ENCODE measurements at places on chromosomes 7 and 10.

GRCh38 chr7:157158400-157158799 lies 19.7 kb downstream of the UBE3C start:
- DNase-seq: no peak

- no peak for DNase-seq
Observed at GRCh38 chr10:48363617-48364355, 57.3 kb downstream of the MAPK8 start.

DNA sequence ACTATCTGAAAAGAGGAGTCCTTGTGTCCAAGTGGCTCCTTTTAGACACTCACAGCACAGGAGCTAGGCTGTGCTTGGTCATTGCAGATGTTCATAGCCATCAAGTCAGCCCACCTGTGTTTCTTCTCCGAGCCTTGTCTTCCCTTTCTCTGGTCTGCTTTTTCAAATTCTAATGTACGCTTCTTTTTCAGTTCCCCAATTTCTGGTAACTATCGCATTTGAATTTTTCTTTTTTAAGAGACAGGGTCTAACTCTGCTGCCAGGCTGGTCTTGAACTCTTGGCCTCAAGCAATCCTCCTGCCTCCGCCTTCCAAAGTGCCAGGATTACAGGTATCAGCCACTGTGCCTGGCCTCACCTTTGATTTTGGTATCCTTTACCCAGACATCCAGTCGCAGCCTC lies 18.9 kb downstream of the APBB1IP start:
- no peak for DNase-seq

DNA sequence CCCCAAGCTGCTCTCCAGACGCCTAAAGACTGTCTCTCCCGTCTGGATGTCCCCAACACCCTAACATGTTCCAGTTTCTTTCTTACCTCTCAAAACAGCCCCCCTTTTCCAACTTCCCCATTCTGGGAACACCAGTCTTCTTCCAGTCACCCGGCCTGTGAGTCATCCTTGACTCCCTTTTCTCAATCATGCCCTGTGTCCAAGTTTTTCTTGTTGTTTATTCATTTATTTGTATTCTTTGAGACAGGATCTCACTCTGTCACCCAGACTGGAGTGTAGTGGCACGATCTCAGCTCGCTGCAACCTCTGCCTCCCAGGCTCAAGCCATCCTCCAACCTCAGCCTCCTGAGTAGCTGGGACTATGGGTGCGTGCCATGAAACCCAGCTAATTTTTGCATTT lies 15.6 kb downstream of the SNX10 start:
- no peak for DNase-seq

DNA sequence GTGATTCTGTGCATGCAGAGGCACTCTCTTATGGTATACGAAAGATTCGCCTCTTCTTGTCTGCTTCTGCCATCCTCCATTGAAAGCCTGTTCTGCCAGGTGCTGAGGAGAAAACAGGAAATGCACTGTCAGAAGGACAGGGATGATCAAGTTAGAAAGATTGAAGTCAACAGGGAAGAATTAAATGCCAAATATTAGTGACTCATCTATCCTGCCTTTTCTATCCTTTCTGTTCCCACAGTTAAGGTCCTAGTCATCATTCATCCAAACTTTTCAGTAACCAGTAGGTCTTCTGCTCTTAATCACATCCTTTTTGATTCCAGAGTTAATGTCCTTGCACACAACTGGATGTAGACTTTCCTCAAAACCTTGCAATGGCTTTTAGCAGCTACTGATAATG lies 4.8 kb upstream of the ZNF783 start:
- DNase-seq: no peak

GRCh38 chr10:75977139-75977538 lies 545.7 kb downstream of the LRMDA start:
- DNase-seq: no peak

GRCh38 chr10:69321865-69322264 lies 43.6 kb downstream of the HK1 start:
- DNase-seq: no peak

DNA sequence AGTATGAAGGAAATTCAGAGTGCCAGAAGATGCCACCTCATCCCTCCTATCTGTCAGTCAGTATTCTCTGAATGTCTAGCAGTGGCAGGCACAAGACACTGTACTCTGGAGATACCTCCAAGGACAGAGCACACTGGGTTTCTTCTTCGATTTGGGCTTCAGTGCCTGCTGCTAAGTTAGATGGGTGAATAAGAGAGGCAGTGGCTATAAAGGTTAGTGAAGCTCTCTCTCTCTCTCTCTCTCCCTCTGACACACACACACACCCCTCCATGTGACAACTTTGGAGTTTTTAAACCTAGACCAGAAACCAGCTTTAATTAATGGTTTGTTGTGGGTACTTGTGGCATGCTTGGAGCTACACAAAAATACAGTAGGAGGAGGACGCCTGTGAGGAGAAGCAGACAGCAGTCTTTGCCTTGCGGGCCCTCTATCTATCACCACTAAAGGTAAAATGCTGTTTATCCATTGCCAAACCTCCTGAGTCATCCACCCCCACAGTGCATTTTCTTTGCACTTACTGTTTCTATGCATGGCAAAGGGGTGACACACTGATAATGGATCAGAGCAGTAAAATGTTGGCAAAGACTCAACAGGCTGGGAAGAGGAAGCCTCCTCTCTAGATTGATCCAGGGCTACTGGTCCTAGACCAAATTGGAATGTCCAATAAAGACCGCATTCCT lies 102.5 kb downstream of the TRIL start:
- no peak for DNase-seq

- no peak for DNase-seq
Observed at GRCh38 chr10:124892031-124892430, 49.9 kb upstream of the ZRANB1 start.

DNA sequence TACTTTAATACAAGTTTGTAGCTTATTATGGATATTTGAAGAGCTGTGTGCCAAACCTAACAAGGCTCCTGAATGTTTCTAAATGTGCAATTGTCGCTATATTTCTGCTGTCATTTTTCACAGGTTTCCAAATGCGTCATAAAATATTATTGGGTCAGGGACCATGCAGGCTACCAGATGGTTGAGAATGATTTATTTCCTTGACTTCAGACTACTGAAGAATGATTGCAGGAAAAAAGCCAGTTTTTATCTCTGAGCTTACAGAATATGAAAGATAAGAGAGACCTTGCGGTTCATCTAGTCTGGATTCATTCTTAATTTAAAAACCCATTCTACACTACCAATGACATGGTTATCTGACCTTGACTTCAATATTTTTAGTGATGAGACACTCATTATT lies 55.2 kb downstream of the TSPAN12 start:
- DNase-seq: no peak

- DNase-seq: no peak
Observed at GRCh38 chr7:7354674-7355073, 172.3 kb downstream of the C1GALT1 start.

DNA sequence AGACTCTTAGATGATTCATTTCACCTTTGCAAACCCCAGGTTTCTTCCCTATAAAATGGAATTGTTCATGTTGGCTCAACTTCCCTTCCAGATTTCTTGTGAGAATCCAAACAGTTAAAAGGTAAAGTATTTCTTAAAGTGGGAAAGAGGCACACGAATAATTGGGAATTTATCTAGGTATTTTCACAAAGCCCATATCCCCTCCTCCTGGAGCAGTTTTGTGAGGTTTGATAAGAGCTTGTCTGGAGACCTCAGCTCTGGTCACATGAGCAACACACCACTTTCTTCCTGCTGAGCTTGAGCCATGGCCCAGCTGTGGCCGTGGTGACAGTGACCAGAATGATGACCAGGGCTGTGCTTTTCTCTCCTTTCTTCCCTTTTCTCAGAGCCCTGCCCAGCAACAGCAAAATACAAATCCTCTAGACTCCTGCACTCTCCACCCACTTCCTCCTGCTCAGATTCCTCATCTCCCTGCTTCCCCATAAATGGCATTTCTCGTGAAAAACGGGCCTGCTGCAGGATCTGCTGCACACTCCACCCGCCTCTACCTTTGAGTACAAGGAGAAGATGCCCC lies 87.7 kb downstream of the PIK3CG start:
- DNase-seq: no peak

GRCh38 chr10:128470321-128470965 lies 344.2 kb upstream of the MKI67 start:
- DNase-seq: no peak

DNA sequence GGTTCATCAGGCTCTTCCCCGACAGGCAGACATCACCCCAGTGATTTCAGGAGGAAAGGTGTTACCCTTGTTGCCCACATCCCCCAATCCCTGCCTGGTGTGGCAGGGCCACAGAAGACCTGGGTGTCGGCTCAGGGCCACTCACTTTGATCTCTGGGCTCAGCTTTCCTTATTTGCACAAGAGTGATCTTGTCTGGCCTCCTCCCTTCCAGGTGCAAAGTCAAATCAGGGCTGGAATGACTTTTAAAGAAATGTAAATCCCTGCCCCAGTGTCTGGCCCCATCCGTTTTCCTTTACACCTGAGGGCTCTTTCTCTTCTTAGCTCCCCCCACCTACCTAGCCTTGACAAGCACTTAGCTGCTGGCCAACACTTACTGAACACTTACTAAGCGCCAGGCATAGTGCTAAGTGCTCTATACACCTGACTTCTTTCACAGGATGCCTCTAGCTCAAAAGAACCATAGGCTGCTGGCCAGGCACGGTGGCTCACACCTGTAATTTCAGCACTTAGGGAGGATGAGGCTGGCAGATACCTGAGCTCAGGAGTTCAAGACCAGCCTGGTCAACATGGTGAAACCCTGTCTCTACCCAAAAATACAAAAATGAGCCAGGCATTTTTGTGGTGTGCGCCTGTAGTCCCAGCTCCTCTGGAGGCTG lies 979 bp upstream of the NODAL start:
- no peak for DNase-seq

- no peak for DNase-seq
Observed at GRCh38 chr7:137992550-137993394, 9.1 kb downstream of the CREB3L2 start.

GRCh38 chr10:12628964-12629766 lies 279.8 kb downstream of the CAMK1D start:
- no peak for DNase-seq

DNA sequence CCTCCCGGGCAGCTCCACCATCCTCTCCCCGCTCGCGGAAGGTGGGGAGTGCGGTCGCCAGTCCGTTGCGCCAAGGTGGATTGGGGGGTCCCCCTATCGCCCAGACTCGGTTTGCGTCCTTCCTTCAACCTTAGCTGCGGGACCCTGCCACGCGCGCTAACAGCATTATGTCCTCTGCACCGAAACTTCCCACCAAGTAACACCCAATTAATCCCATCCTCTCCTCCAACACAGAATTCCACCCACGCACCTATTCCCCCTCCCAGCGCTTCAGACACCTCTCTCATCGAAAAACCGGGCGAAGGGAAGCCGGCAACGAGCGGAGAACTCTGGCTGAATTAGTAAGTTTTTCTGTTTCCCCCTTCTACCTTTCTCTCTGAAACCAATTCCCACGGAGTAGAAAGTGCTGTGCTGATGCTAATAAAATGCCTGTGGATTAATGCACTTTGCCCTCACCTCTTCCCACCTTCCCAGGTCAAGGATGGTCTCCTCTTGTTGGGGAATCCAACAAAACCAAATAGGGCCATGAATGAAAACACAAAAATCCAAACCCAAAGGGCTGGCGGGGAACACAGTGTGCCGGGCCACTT lies 947 bp downstream of the HOXA3 start:
- no peak for DNase-seq

DNA sequence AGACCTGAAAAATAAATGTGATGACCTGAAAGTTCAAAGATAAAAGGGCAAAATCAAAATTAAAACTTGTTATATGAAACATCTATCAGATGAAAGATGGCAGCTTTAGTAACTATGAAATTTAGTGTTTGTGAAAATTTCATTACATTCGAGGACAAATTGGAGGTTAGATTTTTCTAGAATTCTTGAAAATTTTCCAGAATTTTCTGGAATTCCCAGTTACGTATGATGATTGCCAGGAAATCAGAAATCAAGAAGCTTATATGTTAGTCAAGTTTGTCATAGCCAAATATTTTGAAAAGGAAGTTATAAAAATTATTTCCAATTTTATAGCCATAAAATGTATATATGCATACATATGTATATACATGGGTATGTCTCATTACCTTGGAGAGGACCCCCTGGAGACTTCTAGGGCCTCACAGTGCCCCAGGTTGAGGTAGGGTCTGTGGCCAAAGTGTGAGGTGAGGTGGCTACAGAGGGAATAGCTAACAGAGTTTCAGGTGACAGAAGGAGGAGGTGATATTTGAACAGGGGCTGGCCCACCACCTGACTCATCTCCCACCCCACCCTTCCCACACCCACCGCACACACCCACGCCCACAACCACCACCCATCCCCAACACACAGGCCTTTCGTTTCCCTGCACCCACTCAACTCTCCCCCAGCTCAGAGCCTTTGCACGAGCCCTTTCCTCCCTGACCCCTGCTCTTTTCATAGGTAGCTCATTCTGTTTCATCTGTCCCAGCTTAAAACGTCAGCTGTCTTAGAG lies 21.5 kb downstream of the C10orf105 start:
- no peak for DNase-seq

GRCh38 chr10:90226517-90226916 lies 525.1 kb downstream of the KIF20B start:
- DNase-seq: no peak

DNA sequence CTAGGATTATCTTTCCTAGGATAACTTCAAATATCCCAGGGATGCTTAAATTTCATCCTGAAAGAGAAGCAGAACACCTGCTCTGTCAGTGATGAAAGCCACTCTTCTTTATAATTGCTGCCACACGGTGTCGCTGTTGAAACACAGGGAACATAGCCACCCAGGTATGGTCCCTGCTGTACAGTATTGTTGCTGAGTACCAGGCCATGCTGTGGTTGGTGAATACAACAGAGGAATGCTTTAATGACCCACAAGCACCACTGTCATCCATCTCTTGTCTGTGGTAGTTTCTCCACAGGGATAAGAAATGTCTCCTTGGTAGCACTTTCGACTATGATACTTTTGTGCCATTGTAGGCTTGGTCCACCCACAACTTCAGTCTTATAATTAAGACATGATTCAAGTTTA lies 70.6 kb upstream of the STARD3NL start:
- no peak for DNase-seq

GRCh38 chr10:131076356-131076755 lies 235.2 kb downstream of the TCERG1L start:
- no peak for DNase-seq

GRCh38 chr7:54813398-54813797 lies 54.4 kb upstream of the SEC61G start:
- DNase-seq: no peak

GRCh38 chr10:22599048-22599561 lies 115.3 kb downstream of the PIP4K2A start:
- DNase-seq: no peak

GRCh38 chr7:77531038-77531437 lies 6.1 kb upstream of the PTPN12 start:
- no peak for DNase-seq

GRCh38 chr7:87934699-87935383 lies 790 bp downstream of the ADAM22 start:
- no peak for DNase-seq

GRCh38 chr7:127619681-127620405 lies 1.9 kb upstream of the PAX4 start:
- no peak for DNase-seq

Measured in activated naive CD4-positive, alpha-beta T cell (primary cell).